ENCODE measurements at places on chromosomes 1 and 21.

DNA sequence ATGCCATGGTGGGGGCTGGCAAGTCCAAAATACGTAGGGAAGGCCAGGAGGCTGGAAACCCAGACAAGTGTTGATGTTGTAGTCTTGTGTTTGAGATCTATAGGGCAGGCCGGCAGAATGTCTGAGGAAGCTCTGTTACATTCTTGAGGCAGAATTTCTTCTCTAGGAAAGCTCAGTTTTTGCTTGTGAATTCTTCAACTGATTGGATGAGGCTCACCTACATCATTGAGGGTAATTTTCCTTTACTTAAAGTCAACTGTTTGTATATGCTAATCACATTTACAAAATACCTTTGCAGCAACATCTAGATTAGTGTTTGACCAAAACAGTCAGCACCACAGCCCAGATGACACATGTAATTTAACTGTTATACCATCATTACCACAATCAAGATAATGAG lies 37.0 kb downstream of the PATJ start:
- no peak for DNase-seq

GRCh38 chr1:109238382-109238781 lies 11.0 kb upstream of the CELSR2 start:
- DNase-seq, result no peak

GRCh38 chr1:67018574-67018973 lies 35.4 kb downstream of the SLC35D1 start:
- no peak for DNase-seq

DNA sequence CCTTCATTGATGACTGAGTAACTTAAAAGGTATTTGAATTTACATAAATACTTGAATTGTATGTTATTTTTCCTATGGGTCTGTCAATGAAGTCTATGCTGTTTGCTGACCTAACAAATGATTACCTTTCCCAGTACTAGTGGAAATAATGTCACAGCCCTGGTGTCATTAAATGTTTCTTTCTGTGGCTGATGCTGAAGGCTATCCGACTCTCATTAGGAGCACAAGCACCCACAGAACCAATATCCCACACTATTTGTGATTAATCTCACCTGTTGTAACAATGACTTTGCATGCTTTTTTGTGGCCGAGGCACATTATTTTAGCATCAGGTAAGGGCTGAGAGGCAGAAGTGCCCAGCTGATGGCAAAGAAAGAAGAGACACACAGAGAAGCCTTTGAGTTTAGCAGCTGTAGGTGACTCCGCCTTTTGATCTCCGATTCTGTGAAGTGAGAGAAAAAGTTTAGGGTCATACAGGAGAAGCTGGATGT lies 25.8 kb upstream of the TRIM45 start:
- DNase-seq, result no peak

DNA sequence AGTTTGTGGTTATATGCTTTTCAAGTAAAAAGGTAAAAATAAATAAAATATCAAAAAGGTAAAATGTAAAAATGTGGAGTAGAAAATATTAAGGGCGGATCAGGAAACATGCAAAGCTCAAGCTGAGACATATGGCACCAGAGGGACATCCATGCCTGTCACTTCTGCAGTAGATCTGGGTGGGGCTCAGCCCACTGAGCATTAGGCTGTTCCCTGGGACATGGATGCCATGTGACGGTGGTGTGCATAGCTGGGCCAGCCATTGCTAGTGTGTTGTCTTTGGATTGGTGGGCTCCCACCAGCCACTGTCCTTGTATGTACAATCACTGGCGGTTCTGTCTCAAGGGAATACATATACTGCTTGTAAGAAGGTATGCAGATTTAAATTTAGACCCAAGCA lies 3.0 kb downstream of the TTC13 start:
- DNase-seq, result no peak

GRCh38 chr21:27134516-27134915 lies 167.6 kb upstream of the ADAMTS5 start:
- no peak for DNase-seq

DNA sequence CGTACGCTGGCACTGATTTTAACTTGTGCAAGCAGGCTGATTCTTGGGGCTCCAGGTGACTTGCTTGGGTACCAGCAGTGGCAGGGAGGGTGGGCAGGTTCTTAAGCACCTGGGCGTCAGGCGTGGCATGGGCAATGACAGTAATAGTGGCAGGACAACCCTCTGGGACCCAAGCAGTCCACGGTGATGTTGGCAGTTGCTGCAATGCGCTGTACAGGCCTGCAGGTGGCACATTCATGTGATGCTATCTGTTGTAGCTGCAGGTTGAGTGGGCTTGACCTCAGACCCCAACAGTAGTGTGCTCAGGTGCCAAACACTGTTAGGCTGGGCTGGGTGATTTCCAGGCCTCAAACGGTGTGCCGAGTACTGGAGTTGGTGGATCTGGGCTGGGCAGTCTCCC lies 10.2 kb upstream of the OR10J4 start:
- no peak for DNase-seq

DNA sequence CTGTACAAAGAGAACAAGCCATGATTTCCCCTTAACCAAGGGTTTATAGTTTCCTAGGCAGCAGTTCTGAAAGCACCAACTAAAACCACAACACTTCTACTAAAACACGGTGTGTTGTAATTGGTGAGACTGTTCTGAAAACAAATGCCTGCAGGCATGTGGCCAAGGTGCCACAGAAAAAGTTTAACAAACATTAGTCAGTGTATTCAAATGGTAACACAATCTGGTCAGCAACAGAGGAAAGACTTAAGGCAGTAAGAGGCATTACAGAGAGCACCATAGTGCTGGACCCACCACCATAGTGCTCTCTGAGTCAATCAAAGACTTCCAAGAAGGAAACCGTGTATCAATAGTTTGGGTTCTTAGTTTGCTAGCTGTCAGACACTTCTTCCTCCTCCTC lies 16.7 kb downstream of the SNIP1 start:
- no peak for DNase-seq

- no peak for DNase-seq
Observed at GRCh38 chr1:2173546-2174347, 20.8 kb downstream of the FAAP20 start.

Data from activated naive CD4-positive, alpha-beta T cell (primary cell).